ENCODE measurements at places on chromosomes 7 and 10. TPM values are rescaled to one million over a fixed set of nuclear protein-coding genes. Genes with fewer than 3 reads are reported as not detected.

SPDYE5 gene
- 4.8 TPM for total RNA-seq

DNA sequence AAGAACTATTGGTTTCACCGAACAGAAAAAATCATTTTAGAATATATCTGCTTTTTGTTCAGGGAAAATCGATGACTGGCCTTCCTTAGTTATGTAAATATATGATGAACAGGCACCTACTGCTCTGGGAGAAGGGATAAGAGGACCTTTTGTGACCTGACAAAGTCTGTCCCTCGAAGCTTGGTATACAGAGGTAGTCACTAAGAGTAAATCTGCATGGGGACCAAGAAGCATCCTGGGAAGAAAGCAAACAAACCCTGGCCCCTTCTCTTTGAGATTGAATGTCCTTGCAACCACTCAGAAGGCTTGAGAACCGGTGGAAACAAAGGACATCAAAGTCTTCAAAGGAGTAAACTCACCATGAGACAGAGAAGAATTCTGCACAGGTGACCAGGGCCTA is 52.3 kb downstream of the SKIDA1 start:
- DNase-seq, result no peak

- DNase-seq, result no peak
Observed at GRCh38 chr7:155362380-155363145, 64.9 kb downstream of the INSIG1 start.

DNA sequence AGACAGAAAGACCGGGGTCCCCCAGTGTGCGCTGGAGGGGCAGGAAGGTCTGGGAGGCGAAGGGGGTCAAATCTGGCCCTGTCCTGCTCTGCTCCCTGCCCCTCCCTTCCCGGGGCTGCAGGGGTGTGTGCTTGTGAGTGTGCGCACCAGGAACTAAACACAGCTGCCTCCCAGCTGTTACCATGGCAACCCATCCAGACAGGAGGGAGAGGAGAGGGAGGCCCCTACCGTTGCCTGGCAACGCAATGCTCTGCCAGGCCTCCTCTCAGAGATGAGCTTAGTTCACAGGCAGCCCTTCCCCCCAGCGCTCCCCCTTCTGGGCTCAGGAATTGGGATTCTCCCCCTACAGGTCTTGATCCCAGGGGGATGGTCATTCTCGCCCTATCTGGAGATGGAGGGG is 6.1 kb downstream of the NYAP1 start:
- peak; percentile 99 for DNase-seq

- DNase-seq, result peak; percentile 36
Observed at GRCh38 chr7:34747867-34748727, 90.1 kb downstream of the NPSR1 start.

Measured in umbilical cord (tissue), 2 donors.